ENCODE measurements at places on chromosomes 7 and 10.

DNA sequence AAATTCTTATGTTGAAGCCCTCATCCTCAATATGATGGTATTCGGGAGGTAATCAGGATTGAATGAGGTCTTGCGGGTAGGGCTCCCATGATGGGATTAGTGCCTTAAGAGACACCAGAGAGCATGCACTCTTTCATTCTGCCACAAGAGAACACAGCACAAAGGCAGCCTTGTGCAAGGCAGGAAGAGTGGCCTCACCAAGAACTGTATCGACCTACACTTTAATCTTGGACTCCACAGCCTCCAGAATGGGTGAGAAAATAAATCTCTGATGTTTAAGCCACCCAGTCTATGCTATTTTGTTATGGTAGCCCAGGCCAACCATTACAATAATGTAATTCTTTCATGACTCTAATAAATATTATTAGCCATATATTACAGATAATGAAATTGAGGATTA, 8.4 kb downstream of the SEM1 start:
- DNase-seq, result peak; percentile 71

GRCh38 chr7:104902183-104902582, 111.8 kb upstream of the KMT2E start:
- DNase-seq, result no peak

- DNase-seq, result no peak
Observed at GRCh38 chr7:81068-81925, 111.1 kb upstream of the FAM20C start.

- DNase-seq, result no peak
Observed at GRCh38 chr10:71372882-71373495, 23.7 kb upstream of the CDH23 start.

Measured in foreskin melanocyte (primary cell).